ENCODE measurements at places on chromosomes 12 and 14. TPM values are rescaled to one million over a fixed set of nuclear protein-coding genes. Genes with fewer than 3 reads are reported as not detected.
A peak's percentile ranks its signal among the peaks of the same experiment; 100 is the strongest.

The KRT86 gene
- total RNA-seq: 0.14 TPM

The RTL1 gene
- total RNA-seq: 0.15 TPM

The KRT71 gene
- not detected for total RNA-seq

The KRT78 gene
- not detected for total RNA-seq

The RFX4 gene
- not detected for total RNA-seq

The HDAC7 gene
- 43.3 TPM for total RNA-seq

GRCh38 chr12:49130151-49131050, 794 bp downstream of the TUBA1B start:
- DNase-seq: peak; percentile 97

DNA sequence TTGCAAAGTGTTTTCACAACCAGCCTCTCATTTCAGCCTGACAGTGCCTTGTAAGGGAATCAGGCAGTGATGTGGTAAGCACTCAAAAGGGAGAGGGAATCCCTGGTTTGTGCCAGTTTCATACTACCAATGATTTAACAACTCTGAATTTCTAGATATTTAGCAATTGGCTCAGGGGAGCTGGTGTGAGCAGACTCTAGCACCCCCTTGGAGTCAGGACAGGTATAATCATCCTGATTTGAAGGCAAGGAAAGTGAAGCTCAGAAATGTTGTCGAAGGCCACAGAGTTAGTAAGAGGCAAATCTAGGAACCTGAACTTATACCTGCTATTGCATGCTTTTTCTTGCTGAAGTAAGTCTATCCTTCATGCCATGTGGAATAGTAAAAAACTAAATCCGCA, 63.1 kb upstream of the DACT1 start:
- DNase-seq: peak; percentile 8

GRCh38 chr12:67425394-67425793, 156.2 kb downstream of the CAND1 start:
- no peak for DNase-seq

DNA sequence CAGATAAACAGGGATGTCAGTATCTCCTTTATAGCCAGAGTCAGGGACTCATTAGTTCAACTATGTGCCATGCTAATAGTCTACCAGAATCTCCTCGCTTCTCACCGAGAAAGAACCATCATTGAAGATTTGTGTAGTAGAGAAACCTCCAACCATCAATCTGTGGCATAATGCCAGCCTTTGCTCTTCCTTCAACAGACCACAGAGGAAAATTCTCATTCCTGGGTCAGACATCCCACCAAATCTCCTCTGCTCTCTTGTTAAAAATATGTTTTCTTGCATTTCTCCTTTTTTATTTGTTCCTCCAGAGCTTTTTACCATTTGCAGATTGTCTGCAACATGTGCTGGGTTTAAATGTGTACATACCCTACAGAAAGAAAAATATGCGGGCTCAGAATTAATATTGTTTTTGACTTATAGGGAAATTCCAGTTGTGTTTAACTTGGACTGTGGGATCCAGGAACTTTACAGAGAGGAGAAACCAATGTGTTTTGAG, 64.9 kb downstream of the LLPH start:
- DNase-seq: no peak

DNA sequence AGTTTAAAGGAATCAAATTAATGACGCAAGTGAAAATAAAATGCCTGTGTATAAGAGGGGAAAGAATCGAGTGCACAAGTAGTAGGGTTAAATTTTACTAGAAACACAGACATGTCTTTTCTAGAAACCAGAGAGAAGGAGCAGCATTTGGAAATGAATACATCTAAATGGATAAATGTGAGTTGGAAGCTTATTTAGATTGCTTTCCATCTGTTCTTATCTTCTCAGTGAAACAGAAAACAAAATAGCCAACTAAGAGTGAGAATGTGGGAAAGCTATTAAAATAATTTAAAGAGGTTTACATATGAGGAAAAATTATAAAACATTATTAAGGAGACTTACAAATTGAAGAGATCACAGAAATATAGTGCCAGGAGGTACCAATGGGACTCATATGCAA, 1818.9 kb upstream of the FLRT2 start:
- no peak for DNase-seq

DNA sequence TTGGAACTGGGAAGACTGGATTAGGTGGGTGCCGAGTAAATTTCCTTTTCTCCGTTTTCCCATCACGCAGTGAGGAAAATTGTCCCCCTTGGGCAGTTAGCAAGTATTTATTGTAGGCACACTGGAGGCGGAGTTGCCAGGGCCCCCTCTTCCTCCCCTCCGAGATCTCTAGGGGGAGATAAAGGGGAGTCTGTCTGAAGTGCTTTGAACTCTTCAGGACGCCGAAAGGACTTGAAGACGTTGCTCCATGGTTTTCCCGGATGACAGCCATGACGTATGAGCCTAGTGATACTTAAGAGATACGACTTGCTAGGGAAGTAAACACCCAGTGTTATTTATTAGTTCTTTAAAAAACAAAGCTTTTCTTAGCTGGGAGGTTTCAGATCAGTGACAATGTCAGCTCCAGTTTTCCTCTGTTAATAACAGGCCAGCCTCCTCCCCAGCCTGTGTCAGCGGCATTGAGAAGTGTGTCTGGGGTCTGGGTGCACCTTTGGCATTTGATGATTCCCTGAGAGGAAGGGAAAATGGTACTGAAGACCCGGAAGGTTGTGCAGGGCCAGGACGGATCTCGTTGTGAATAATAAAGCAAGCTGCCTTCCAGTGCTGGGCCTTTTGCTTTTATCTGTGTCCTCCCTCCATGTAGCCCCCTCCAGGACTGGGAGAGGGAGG, 78.7 kb downstream of the TSPAN9 start:
- DNase-seq: no peak

DNA sequence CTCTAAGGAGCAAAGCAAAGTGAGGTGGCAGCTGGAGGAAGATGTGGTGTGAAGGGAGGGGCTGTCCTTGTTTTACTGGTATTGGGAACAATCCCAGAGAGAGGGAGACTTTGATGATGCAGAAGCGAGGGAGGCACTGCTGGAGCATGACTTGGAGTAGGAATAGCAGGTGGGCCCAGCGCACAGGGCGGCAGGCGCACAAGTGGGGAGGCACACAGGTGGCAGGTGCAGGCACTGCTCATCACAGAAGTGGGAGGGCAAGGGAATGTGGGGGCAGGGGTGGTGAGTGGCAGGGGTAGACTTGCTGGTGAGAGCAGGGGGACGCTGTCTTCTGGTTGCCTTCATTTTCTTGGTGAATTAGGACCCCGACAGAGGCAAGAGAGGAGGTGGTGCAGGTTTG, 11.5 kb upstream of the IFI27 start:
- no peak for DNase-seq

DNA sequence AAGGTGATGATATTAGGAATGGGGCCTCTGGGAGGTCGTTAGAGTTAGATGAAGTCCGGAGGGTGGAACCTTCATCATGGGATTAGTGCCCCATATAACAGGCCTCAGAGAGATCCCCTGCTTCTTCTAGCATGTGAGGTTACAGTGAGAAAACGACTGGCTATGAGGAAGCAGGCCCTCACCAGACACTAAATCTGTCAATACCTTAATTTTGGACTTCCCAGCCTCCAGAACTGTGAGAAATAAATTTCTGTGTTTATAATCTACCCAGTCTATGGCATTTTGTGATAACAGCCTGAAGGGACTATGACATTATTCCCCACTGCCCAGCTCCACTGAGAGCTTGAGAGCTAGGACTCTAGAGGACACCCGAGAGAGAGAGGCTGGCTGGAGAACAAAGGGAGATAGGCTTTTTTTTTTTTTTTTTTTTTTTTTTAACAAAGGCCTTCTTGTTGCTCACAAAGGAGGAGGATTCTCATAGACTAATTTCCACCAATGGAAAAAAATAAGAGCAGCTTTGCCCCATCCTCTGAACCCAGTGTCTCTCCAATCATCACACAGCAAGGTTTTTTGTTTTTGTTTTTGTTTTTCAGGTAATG, 87.8 kb upstream of the EEA1 start:
- no peak for DNase-seq

DNA sequence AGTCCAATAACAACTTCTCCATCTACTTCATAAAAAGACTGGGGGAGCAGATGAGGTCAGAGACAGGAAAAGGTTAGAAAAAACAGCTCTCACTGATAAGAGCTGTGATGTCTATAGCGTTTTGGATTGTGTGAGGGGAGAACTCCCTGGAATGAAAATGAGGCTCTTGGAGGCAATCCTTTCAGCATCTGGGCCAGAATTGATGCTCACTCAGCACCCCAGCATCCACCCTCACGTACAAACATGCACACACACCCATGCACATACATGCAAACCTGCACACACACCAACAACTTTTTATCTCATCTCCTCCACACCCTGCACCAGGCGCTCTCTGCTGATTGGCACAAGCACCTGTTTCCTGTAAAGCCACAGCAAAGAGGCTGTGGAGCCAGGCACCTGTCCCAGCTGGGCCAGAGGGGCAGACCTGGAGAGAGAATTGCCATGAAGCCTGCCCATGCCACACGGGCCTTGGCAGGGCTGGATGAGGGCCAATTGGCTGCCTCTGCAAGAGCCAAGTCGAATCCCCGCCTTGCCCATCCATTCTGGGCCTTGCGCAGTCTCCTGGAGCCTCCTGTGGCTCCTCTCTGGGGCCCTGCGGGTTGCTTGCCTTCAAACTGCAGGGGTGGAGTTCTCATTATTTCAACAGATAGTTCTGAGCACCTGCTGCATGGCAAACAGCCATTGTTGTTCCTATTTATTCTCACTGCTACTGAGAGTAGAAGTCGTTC, 53.1 kb downstream of the SYNE3 start:
- no peak for DNase-seq

- DNase-seq: peak; percentile 67
These were observed at the start of gene C14orf132 for GRCh38 chr14:96038920-96039632. Gene C14orf132 (plus strand): TSS chr14:96039362. CDS start chr14:96039501, 139 bp downstream.

DNA sequence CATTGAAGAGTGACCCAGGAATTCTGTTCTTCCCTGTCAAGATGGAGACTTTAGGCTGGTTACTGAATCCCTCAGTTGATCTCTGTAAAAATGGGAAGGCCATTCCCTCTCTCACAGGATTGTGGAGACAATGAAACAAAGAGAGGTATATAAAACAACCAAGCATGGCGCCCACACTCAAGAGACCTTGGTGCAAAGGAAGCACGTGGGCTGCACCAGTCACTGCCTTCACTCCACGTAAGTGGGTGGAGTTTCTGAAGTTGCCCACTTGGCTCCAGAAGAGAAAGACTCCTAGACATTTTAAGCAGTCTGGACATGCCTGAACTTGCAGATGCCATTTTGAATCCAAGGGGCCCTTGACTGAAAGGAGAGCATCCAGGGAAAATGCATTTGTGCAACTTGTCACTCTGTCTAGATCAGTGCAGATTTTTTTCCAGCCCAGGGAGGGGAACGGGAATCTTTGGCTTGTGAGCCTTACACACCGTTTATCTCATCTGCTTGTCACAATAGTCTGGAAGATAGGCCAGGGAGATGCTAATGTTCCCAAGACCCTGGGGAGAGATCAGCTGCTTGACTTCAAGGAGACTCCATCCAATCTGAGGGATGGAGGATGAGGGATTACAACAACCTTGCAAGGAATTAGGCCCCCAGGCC, 96.9 kb upstream of the TBX3 start:
- DNase-seq: no peak

GRCh38 chr12:52191841-52192791, at the start of gene KRT80:
Gene KRT80 (minus strand): TSS chr12:52192014. CDS start chr12:52191902, 112 bp downstream.
- DNase-seq: no peak

DNA sequence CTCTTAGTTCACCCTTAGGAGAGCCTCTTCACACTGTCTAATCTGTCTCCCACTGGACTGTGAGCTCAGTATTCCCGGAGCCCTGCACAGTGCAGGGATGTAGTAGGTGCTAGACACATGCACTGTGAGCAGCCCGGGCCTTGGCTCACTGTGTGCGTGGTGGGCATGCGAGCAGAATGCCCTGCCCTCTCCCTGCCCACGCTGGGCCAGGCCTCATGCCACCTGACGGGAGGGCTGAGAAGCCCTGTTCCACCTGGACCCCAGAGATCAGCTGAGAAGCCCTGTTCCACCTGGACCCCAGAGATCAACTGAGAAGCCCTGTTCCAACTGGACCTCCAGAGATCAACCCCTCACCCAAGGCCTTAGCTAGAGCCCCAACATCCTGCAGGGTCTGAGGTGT, 10.9 kb downstream of the RPS6KL1 start:
- no peak for DNase-seq

GRCh38 chr14:21258005-21258888, 11.0 kb downstream of the HNRNPC start:
- no peak for DNase-seq

DNA sequence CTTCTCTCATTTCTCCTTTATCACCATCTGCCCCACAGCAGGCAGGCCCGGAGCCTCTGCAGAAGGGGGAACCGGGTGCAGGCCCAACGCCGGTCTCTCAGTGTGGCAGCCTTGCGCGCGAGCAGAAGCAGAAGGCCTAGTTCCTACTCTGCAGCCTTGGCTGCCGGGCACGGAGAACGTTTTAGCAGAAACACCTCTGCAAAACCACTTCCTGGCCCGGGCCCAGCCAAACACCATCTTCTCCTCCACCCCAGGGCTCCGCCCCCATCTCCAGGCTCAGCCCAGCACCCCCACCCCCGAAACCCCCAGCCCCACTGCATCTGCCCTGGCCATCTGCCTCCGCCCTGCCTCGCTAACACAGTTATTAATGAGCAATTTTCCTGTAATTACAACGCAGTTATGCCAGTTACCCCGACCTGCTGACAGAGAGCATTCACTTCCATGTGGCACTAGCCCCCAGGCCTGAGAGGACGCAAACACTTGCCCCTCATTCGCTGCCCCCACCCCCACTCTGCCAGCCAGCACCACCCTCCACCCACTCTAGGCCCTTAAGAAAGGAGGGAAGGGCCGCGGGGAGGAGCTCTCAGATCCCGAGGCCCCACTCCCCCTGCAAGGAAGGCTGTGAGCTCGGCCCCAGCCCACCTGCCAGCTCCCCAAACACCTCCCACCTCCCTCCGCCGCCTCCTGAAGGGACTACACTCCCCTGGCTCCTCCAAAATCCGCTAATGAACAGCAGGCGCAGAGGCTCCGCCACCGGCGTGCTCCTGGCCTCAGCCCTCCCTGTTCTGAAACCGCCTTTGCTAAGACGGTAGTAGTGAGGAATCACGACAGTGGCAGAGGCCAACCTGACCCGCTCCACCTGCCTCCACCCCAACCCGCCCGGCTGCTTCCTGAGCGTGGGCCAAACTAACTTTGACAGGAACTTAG, 44.7 kb upstream of the FBRSL1 start:
- DNase-seq: no peak

DNA sequence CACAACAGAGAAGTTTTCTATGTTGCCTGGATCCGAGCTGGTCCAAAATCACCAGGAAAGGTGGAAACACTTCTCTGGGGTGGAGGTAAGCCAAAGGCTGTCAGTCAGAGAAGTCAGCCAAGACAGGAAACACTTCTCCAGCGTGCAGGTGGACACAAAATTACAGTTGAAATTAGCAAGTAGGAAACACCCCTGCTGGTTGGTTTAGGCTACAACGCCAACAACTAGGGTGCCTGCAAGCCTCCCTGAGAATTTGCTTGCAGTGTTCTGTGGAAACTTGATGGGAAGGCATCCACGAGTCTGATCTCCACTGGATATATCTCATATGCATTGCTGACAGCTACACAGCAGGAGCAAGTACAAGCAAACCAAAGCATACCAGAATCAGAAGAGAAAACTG, 600.5 kb downstream of the RERGL start:
- DNase-seq: no peak

GRCh38 chr12:123939716-123940626, 32.7 kb downstream of the CCDC92 start:
- DNase-seq: no peak

GRCh38 chr14:78950649-78951048, 780.5 kb downstream of the NRXN3 start:
- DNase-seq: peak; percentile 58
